T-helper 1 cell (primary cell): ENCODE measurements at places on chromosomes 6 and 20.

DNA sequence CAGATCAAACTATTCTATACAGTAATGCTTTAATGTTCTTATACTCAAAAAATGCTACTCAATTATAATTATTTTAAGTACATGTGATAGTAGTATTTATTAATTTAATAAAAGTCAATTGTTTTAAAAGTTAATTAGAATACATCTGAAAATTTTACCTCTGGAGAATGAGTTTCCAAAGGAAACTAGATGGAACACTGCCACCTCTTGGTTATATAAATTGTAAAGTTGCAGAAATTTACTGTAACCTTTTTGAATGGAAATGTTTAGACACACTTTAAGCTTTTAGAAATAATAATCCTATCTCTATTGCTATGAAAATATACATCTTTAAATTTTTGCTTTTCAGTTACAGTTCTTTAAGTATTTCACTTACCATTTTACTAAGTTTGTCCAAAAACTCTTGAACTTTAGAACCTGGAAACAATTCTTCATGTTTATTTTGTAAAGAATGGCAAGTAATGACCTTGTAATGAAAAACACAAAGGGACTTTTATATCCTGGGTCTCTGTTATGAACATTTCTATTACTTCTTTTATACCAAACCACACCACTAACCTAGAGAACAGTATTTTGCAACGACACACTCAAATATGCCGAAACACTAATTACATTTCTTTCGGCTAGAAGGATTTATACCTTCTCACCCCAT is 10.9 kb upstream of the BMP5 start:
- no peak for DNase-seq

DNA sequence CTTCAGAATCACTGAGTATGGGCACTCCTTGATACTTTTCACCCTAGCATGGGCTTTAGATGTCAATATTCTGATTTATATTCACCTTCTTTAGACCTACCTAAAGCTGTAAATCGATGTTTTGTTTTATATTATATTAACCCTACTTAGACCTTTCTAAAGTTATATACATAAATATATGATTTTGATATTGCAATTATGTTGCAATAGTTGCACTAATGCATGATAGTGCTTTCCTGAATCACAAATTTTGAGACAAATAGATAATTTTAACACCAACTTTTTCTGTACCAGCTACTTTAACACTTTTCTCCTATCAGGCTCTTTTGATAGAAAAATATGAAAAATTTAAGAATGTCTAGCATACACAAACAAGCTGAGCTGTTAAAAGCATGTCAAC is 34.0 kb upstream of the JAG1 start:
- no peak for DNase-seq

GRCh38 chr6:126020305-126021050 is 34.1 kb downstream of the TRMT11 start:
- no peak for DNase-seq

- DNase-seq = peak; percentile 27
Measured at GRCh38 chr6:33073431-33073871, at the start of gene HLA-DPA1. Gene HLA-DPA1 (minus strand): TSS chr6:33073649.

- no peak for DNase-seq
Measured at GRCh38 chr6:56732517-56732916, 89.8 kb upstream of the DST start.

DNA sequence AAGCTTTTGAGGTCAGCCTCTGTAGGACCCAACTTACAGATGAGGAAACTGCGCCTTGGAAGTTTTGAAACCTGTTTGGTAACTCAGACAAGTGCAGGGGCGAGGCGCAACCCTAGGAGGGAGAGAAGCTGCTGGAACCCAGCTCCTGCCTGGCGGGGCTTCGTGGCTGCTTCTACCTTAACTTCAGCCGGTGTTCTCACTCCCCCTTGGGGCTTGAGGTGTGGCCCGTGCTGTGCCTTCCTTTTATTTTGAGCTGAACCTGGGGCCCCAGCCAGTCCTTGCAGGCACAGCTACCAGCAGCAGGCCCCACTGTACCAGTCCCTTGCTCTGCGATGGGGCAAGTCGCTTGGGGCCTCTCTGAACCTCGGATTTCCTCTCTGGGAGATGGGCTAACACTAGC is 12.0 kb downstream of the RBM38 start:
- no peak for DNase-seq

- no peak for DNase-seq
Measured at GRCh38 chr6:165034271-165034741, 275.1 kb downstream of the C6orf118 start.

DNA sequence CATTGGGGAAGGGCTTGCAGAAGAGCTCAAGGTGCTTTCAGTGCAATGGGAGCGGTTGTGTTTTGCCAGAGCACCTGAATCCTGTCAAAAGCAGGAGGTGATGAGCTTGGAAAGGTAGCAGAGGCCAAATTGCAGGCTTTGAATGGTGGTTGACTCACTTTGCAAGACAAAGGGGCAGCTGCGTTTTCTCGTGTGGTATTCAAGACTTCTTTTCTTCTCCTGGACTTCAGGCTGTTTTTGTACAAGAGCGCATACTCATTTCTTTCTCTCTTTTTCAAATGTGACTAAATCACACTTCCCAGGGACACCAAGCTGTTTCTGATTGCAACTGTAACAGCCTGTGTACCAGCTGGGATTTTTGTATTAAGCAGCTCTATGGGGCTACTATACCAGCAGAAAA is 32.3 kb downstream of the GHRH start:
- DNase-seq = no peak
